Islet precursor cell (in vitro differentiated cells): ENCODE measurements at places on chromosomes 1 and 21.

DNA sequence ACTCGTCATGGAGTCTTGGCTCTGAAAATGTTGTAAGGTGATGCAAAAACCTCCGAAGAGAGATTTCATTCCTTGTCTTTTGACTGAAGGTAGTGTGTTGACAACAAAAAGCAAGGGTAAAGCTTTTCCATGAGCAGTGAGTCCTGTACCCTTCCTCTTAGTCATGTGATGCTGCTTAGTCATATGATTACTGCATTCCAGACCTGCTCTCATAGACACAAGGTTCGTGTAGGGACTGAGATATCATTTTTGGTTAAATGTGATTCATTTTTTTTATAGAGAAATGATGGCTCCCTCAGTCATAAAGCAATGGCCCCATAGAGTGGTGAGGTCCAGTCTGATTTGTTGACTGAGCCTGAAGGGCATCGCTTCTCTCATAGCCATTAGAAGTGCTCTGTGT lies 9.2 kb downstream of the KCNJ6 start:
- no peak for DNase-seq

- no peak for DNase-seq
These were observed 173.5 kb downstream of the GALNT2 start for GRCh38 chr1:230240446-230241086.

GRCh38 chr1:186297439-186298045 lies 77.5 kb downstream of the TPR start:
- no peak for DNase-seq

DNA sequence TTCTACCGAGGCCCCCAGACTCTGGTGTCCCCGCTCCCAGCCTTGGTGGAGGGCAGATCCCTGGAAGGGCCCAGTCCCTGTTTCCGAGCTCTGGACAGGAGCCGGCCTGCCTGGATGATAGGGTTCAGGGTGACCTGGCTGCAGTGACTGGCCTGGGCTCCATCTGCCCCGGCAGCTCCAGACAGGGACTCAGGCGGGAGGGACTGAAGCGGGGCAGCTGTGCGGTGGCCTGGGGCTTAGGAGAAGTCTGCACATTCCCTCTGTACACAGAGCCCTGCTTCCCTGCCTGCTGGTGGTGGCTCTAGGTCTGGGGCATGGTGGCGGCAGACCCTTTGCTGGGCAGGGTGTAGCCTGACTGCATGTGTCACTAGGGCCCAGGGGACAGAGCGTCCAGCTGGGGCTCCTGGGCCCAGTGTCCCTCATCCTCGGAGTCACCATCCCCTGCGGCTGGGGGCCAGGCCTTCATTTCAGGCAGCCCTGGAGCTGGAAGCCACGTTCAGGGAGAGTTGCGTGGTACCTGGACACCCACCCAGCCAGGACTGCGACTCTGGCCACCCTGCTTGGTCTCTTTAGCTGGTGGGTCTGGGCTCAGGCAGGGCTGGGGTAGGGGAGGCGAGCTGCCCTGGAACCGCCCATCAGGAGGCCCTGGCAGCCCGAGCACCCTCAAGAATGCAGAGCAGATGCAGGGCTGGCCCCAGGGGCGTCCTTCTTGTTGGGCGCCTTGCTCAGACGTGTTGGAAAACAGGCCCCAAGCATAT lies 9.6 kb downstream of the ARHGEF16 start:
- DNase-seq = no peak

DNA sequence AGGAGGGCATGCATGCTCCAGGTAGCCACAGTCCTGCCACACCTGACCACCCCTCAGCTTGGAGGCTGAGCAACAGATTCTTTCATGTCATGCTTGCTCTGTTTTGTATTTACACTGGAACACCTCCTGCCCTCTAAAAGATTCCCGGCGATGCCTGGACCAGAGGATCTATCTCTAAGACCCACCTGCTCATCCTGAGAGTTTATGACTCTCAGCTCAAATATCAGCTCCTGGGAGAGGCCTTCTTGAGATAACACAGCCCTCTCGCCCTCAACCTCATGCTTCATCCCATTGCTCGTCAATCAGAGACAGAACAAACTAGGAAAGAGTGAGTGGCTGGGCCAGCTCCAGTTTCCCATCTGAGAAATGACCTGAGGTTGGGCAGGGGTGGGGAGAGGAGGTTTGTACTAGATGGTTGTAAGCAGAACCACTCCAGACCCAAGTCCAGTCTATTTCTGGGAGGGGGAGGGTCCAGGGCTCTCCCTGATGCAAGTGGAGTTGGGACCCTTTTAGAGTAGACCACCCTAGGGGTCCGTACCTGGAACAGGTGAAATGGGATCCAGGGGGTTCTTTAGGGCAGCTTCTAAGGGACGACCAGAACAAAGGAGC lies 524.5 kb downstream of the MATN1 start:
- DNase-seq = no peak

DNA sequence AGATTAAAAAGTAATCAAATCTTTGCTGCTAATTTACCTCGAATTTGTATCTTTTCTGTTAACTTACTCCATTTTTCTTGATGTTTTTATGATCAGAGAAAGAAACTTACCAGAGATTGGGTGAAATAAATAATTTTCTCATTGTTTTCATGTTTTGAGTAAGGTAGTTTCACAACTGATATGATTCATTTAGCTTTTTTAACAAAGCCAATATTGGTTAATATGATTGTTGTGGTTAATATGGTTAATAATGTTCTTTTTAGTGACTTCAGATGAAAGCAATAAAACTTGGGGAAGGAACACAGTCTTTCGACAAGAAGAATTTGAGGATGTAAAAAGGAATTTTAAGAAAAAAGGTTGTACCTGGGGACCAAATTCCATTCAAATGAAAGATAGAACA lies 48.1 kb downstream of the MAP3K21 start:
- no peak for DNase-seq

DNA sequence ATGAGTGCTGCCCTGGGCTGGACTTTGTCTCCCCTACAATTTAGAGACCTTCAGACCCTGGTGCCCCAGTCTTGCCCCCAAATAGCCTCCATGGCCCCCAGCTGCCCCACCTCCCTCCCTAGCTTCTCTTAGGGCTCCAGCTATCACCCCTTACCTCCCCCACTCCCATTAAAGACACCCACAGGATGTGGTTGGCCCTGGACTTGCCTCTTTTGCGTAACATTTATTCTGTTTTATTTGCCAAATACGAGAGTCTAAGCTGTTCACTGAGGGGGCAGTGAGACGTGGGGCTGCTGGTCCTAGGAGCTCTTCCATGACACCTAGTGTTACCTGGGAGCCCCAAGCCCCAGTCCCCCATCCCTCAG lies 4.5 kb downstream of the ZC3H12A start:
- no peak for DNase-seq

GRCh38 chr1:83905315-83905907 lies 93.5 kb downstream of the TTLL7 start:
- no peak for DNase-seq

- no peak for DNase-seq
These were observed 12.7 kb downstream of the INSL5 start for GRCh38 chr1:66788231-66788939.

DNA sequence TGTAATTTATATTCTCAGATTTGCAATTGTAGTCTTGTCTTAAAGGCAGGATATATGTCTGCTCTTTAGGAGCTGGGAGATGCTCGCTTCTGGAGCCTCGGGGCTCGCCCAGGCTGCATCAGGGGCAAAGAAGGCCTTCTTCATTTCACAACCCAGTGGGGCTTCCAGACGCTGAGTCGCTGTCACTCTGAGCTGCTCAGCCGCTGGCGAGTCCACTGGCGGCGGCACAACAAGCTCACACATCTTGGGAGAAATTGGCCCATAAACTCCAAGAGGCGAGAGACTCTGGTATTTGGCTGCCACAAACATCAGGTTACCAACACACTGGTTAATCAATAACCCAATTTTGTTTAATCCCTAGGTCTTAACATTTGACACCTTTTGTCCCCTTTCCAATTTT lies 216.6 kb downstream of the ATG4C start:
- DNase-seq = peak; percentile 64

GRCh38 chr1:234206651-234207284 lies 166.5 kb upstream of the COA6 start:
- DNase-seq = peak; percentile 95

DNA sequence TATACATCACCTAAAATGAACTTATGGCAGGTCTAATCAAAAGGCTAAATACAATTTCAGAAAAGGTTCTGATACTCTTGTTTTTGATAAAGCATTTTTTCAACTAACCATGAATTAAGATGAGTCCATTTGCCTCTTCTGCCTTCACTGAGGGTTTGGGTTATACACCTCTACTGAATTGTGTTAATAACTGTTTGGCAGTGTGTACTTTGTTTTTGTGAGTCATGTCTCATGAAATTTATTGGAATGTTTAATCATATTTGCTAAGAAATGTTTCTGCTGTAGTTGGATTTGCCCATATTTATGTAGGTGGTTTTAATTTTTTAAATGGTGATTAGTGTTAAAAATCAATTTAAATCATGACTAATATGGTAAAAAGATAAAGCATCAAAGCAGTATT lies 190.5 kb downstream of the HS2ST1 start:
- no peak for DNase-seq

DNA sequence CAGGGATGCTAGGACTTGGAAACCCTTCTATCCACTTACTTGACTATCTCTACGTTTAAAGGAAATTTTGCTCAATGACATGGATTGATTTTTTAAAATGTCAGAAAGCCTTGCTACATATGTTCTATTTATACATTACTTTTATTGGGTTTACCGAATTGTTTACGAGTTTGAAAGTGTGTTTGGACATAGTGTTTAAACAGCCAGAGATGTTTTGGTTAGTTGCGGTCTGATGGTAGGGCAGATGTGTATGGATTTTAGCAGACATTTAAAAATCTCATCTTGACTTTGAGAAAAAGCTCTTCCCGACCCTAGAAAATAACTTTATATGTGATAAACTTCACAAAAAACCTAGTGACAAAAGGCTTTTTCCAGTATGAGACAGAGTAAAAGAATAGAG lies 513.7 kb downstream of the PLA2G4A start:
- DNase-seq = no peak

DNA sequence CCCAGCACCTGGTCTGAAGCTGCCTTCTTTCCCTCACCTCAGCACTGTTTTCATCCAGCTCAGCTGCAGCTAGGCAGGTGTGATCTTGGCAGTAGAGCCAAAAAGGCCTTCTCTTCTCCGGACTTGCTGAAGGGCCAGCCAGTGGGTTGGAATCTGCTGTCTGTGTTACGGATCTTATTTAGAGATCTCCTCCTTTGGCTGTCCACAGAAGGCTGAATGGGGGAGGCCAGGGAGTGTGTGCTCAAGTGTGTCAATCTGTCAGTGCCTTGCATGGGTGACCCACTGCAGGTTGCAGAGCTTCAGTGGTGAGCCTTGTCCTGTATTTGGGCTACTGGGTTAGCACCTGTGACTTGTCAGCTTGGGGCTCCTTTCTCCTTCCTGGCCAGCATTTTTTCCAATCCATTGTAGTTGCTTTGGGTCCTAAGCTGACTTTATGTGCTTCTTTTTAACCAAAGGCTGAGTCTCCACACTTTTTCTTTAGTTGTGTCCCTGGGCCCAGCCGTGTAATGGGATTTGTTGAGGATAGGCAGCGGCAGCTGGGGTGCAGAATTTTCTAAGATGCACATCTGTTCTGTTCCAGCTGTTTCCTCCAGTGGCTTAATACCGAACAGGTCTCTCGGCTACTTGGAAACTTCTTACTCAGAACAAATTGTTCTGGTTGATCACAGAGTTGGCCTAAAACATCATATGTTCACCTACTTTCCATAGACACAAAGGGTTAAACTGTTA lies 126.8 kb downstream of the PEX14 start:
- DNase-seq = no peak

- no peak for DNase-seq
These were observed 61.5 kb upstream of the ARHGAP29 start for GRCh38 chr1:94298861-94299260.

GRCh38 chr1:79353224-79353623 lies 346.7 kb upstream of the ADGRL4 start:
- DNase-seq = no peak

- peak; percentile 20 for DNase-seq
These were observed 179.8 kb downstream of the FOXD2 start for GRCh38 chr1:47617381-47618221.

DNA sequence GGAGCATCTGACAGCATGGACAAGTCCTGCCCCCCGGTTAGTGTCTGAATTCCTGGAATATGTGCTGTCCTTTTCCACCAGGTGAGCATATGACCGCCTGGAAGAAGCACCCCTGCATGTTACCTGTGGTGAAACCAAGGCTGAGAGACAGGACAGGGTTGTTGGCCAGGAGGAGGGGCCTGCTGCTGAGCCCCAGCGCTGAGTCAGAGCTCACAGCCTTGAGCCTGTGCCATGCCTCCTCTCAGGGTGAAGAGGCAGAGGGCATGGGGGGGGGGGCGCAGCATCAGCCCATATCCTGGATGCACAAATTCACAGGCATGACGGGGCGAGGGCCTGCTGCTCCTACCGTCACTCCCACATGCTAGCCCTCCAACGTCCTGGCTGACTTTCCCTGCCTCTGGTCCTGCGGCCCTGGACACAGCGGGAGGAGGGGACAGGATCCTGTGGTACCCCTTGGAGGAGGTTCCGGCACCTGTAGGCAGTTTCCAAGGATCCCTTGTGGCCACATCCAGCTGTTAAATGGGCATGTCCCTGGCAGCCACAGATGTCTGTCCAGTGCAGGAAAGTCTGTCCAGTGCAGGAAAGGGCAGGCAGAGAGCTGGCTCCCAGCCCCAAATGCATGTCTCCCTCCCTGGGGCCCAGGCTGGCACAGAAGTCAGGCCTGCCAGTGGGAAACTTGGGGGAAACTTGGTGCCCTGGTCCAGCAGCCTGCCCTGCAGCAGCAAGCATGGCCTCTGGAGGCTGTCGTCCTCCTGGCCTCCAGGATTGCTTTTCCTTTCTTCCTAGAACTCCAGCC lies 23.9 kb downstream of the TTC34 start:
- peak; percentile 19 for DNase-seq

DNA sequence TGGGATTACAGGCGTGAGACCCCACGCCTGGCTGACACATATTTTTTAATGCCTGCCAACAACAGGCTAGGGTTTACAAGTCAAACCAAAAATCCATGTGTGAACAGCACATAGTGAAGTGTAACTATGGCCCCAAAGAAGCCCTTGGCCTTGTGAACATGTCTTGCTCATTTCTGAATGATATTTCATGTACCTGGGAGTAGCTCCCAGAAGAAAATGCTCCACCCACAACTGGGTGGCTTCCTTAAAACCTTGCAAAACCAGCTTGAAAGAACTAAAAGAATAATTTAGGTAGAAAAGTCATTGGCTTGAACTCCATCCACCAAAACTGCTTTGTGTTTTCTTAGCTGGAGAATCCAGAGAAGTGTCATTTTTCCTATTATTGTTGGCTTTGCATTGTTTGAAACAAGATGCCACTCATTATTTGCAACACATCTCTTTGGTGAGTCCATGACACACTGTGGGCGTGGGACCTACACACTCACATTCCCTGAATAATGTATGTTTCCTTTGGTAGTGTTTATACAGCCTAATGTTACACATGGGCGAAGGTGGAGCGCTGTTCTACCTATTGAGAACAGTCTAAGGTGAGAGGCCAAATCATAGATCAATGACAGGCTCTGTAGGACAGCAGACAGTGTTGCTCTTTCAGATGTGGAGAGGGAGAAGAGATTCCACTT lies 28.5 kb upstream of the SDE2 start:
- no peak for DNase-seq

- no peak for DNase-seq
These were observed 108.1 kb upstream of the HAO2 start for GRCh38 chr1:119260506-119260905.

- no peak for DNase-seq
These were observed 68.7 kb downstream of the TEX35 start for GRCh38 chr1:178581351-178582303.

- DNase-seq = no peak
These were observed 84.4 kb upstream of the HOOK1 start for GRCh38 chr1:59730302-59730701.

- peak; percentile 91 for DNase-seq
These were observed 18.8 kb downstream of the ADGRB2 start for GRCh38 chr1:31745096-31745945.
